ENCODE measurements at places on chromosomes 7 and 10. TPM values are rescaled to one million over a fixed set of nuclear protein-coding genes. Genes with fewer than 3 reads are reported as not detected.

The TLL2 gene
- total RNA-seq = not detected

The ITGA8 gene
- not detected for total RNA-seq

The HACD1 gene
- 1.9 TPM for total RNA-seq

The USP6NL gene
- 6.9 TPM for total RNA-seq

The CDHR3 gene
- total RNA-seq = 0.52 TPM

The UTF1 gene
- not detected for total RNA-seq

The RGR gene
- total RNA-seq = not detected

- no peak overlapping the region for H3K4me3 ChIP-seq
- H3K27ac ChIP-seq = no peak overlapping the region
- DNase-seq = no peak
- H3K27me3 ChIP-seq = no peaks in the 10 kb centered on the region
- no peaks in the 10 kb centered on the region for H3K36me3 ChIP-seq
Observed at GRCh38 chr7:38242814-38243213, 30.6 kb downstream of the TARP start.

- no peak for DNase-seq
- H3K27me3 ChIP-seq = peaks cover 19% of the 10 kb centered on the region
- H3K27ac ChIP-seq = no peak overlapping the region
- peaks cover 8% of the 10 kb centered on the region for H3K4me1 ChIP-seq
Observed at GRCh38 chr10:18400906-18401245, 250.5 kb downstream of the NSUN6 start.

DNA sequence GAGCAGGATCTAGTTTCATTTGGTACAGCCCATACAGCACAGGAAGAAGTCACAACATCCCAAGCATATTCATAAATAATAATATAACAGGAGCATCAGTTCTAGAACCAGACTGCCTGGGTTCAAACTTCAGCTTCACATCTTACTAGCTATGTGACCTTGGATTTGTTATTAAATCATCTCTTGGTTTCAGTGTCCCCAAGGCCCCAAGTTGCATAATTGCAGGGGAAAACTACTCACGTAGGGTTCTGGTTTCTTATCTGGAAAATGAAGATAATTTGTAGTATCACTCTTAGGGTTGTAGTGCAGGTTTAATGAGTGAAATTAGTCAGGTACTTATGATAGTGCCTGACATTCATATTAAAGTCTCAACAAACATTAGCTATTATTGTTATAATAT is 5.5 kb upstream of the IQUB start:
- H3K36me3 ChIP-seq = no peaks in the 10 kb centered on the region
- peaks cover 13% of the 10 kb centered on the region for H3K4me1 ChIP-seq
- H3K4me3 ChIP-seq = no peak overlapping the region
- no peak for DNase-seq

GRCh38 chr10:123513870-123514269 is 152.3 kb upstream of the GPR26 start:
- no peak overlapping the region for H3K27ac ChIP-seq
- H3K4me3 ChIP-seq = no peak overlapping the region
- H3K4me1 ChIP-seq = no peaks in the 10 kb centered on the region

GRCh38 chr7:135205850-135206249 is 5.5 kb downstream of the WDR91 start:
- DNase-seq = no peak
- H3K27me3 ChIP-seq = no peaks in the 10 kb centered on the region
- H3K4me1 ChIP-seq = peaks cover 66% of the 10 kb centered on the region

DNA sequence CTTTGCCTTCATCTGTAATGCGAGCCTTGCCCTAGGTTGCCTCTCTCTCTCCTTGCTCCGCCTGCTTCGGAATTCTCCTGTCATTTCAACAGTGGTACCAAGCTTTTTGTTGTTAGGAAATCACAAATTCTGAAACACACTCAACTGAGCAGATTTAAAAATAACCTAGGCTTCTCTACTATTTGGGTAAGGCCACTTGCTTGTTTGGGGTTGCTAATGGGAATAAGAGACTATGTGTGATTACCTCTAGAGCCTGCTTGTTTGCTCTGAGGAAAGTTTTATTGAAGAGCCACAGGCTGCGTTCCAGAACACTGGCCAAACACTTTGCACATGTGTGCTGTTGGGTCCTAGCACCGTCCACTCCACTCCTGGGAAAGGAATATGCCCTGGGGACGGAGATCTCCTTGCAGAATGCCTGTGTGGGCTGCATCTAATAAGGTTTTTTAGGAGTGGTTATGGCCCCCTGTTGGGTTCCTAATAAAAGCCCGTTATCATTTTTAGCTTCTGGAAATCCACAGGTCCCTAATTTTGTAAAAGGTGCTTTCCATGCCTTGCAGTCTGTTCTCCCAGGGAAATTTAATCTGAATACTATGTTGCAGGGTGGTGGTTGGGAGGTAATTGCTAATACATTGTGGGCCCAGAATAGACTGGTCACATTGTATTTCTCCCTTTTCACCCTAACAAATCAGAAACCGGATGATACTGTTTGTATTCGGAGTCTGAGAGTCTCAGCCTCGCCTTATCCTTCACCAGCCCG is 68.7 kb upstream of the KLF6 start:
- no peak for DNase-seq
- H3K4me3 ChIP-seq = no peak overlapping the region
- no peak overlapping the region for H3K27ac ChIP-seq
- no peaks in the 10 kb centered on the region for H3K36me3 ChIP-seq

- no peak overlapping the region for H3K4me3 ChIP-seq
- no peak overlapping the region for H3K27ac ChIP-seq
Observed at GRCh38 chr7:150969475-150969874, 8.6 kb downstream of the KCNH2 start.

DNA sequence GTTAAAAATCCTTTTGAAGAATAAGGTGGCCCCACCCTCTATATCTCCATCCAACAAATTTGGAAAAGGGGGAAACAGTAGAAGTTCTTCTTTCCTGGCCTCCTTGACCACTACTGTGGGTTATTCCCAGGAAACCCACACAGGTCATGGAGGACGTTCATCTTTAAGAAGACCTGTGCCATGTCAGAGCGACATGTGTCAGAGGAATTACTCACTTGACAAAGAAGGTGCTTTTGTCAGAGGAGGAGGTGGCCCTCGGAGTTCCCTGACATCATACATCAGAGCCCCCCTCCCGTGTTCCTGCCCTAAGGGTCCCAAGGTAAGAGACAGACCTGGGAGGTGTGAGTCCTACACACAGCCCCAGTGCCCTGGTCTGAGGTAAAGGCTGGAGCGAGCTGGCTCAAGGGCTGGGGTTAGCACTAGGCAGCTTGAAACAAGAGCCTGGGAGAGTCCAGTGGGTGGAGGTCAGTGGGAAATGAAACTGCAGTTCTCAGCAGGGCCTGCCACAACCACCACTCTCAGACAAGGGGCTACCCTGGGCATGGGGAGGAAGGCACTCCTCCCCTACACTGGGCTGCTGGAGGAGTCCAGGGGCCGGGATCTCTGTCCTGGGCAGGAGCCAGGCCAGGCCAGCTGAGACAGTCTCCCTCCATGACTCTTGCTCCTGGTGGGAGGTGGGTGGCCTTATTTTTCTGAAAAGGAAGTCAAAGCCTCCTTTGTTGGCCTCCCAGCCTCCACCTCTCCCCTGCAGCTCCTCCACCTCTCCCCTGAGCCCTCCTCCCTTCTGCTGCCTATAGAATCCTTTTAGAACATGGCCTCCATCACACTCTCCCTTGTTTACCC is 21.8 kb upstream of the ZMIZ1 start:
- no peaks in the 10 kb centered on the region for H3K27me3 ChIP-seq
- H3K4me1 ChIP-seq = peaks cover 46% of the 10 kb centered on the region
- H3K4me3 ChIP-seq = no peak overlapping the region
- H3K27ac ChIP-seq = peak overlapping the region; percentile 63
- no peaks in the 10 kb centered on the region for H3K36me3 ChIP-seq

DNA sequence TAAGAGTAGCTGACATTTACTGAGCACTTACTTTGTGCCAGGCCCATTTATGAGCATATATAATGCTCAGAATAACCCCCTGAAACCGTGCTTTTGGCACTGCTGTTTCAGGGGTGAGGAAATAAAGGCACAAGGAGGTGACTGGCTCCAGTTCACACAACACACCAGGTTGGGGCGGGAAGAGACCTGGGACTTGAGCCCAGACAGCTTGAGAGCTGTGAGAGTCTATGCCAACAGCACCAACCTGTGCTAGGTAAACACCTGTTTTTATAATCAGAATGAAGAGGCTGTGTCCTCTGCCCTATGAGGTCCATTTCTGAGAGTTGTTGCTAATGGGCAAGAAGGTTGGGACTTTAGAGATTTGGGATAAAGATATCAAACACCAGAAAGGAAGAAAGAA is 8.8 kb upstream of the AZGP1 start:
- no peak overlapping the region for H3K27ac ChIP-seq
- no peaks in the 10 kb centered on the region for H3K36me3 ChIP-seq
- no peaks in the 10 kb centered on the region for H3K4me1 ChIP-seq
- no peak for DNase-seq

DNA sequence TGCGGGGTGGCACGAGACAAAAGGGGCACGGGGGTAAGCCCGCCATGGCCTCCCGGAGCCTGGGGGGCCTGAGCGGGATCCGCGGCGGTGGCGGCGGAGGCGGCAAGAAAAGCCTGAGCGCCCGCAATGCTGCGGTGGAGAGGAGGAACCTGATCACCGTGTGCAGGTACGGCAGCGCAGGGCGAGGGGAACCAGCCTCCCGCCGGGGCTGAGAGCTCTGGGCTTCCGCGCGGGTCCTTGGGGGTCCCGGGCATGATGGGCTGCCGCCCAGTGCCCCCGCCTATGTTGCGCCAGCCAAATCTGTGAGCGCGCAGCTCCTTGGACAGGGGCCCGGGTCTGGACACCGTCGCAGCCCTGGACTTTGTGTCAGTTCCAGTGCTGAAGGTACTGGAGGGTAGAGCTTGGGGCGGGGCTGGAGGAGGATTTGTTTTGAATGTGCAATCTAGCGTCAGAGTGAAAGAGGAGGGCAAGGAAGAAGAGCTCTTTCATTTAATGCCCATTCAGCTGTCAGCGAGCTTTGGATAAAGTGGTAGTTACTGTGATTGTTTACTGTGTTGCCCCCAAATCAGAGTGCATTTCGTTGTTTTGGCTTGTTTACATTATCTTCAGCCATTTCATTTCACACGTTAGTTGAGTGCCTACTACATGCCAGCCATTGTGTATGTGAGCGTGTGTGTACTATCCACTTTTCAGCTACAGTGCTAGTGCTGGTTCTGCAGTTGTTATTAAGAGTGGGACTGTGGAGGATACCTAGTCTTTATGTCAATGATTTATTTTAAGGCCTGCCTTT is 777 bp downstream of the RUNDC3B start:
- H3K4me1 ChIP-seq = peaks cover 7% of the 10 kb centered on the region
- H3K27me3 ChIP-seq = peaks cover 6% of the 10 kb centered on the region
- H3K4me3 ChIP-seq = peak overlapping the region; percentile 75
- DNase-seq = peak; percentile 33

- no peaks in the 10 kb centered on the region for H3K4me1 ChIP-seq
- no peak overlapping the region for H3K27ac ChIP-seq
- no peak for DNase-seq
- H3K27me3 ChIP-seq = no peaks in the 10 kb centered on the region
- H3K4me3 ChIP-seq = no peak overlapping the region
Observed at GRCh38 chr10:36476399-36476798, 649.0 kb upstream of the ANKRD30A start.

GRCh38 chr7:105244594-105244993 is 144.1 kb downstream of the SRPK2 start:
- no peak overlapping the region for H3K27ac ChIP-seq
- H3K4me1 ChIP-seq = peaks cover 25% of the 10 kb centered on the region

DNA sequence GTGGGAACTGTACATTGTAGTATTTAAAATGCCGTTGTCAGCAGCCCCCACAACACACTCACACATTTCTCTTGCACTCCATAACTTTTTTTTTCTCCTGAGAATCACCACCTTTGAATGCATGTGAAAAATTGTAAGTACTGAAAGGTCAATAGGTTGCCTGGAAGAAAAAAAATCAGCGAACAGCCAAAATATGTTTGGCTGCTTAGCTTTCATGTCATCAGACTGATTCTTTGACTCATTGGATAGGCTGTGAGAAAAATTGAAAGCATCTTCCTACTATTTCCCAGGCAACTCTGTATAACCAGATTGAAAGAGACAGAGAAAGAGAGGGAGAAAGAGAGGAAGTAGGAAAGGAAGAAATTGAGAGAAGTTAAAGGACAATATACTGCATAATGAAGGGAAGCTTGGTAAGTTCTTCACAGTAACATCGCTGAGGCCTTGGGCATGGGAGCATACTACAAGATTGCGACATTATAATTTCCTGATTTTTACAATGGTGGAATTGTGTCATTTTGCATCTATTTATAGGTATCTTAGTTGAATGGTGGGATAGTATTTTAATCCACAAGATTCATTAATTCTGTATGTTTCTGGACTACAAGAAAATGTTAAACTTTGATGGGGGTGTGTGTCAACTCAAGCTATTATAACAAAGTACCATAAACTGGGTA is 249.3 kb upstream of the KCND2 start:
- H3K27me3 ChIP-seq = no peaks in the 10 kb centered on the region
- no peaks in the 10 kb centered on the region for H3K36me3 ChIP-seq
- DNase-seq = no peak
- no peaks in the 10 kb centered on the region for H3K4me1 ChIP-seq
- H3K4me3 ChIP-seq = no peak overlapping the region
- no peak overlapping the region for H3K27ac ChIP-seq

Measured in activated naive CD4-positive, alpha-beta T cell treated with anti-CD3 and anti-CD28 coated beads for 36 hours (primary cell).